ENCODE measurements at places on chromosomes 3 and 15.

- DNase-seq = no peak
These were observed 569 bp downstream of the HIGD2B start for GRCh38 chr15:72685301-72685924.

- DNase-seq = no peak
These were observed 303.9 kb upstream of the SLCO3A1 start for GRCh38 chr15:91549581-91549980.

- DNase-seq = no peak
These were observed 13.2 kb downstream of the ISG20 start for GRCh38 chr15:88651971-88652370.

- no peak for DNase-seq
These were observed 10.3 kb downstream of the DCBLD2 start for GRCh38 chr3:98890965-98891910.

All from CD4-positive, alpha-beta T cell (primary cell).